Stimulated activated CD4-positive, alpha-beta T cell treated with anti-CD3 and anti-CD28 coated beads, Interleukin-4, amount 100 ng/mL, for 24 hours (primary cell): ENCODE measurements at places on chromosomes 3 and 15.

- no peak for DNase-seq
Measured at GRCh38 chr3:123072152-123072551, 5.3 kb downstream of the PDIA5 start.

- no peak for DNase-seq
Measured at GRCh38 chr3:27675287-27675686, 46.8 kb downstream of the EOMES start.

DNA sequence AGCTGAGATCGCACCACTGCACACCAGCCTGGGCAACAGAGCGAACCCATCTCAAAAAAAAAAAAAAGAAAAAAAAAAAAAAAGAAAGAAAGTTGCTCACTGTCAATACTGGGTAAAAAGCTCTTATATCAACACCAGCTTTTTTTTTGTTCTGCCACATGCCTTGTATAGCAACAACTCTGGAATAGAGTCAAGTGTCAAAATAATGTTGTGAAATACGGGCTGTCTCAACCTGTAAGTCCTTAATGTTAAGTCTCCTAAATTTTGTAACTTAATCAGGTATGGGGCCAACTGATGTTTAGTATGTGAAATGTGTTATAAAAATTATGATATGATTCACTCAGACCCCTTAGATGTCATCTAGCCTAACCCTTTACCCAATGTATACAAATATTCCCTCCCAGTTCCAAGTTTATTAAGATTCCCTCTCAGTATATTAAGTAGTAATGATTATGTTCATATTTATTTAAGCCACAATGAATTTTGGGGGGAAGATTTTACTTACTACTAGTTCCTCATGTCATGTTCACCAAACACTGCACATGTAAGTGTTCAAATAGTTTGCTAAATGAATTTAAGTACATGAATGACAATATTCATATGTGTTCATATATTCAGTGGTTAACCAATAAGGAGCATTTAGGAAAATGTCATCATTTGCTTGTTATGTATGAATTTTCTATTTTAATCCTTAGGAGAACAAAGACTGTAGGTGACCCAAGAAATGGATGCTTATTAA, 52.2 kb downstream of the GPR160 start:
- DNase-seq: no peak

GRCh38 chr3:101535221-101535620, 22.2 kb upstream of the SENP7 start:
- no peak for DNase-seq

DNA sequence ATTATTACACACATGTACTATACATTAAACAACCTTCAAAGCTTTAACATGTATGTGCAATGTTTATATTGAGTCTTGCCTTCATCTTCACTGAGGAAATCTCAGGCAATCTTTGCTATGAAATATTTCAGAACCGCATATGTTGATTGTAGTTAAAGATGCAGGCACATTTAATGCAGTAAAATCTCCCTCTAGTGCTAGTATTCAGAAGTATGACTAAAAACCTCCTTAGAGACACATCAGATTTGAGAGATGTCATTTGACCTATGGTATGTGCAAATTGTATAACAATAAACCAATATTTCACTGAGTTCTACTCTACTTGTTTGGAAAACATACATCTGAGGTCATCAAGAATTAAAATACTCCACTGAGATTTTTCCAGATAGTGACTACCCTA, 123.8 kb upstream of the C15orf61 start:
- DNase-seq: no peak

DNA sequence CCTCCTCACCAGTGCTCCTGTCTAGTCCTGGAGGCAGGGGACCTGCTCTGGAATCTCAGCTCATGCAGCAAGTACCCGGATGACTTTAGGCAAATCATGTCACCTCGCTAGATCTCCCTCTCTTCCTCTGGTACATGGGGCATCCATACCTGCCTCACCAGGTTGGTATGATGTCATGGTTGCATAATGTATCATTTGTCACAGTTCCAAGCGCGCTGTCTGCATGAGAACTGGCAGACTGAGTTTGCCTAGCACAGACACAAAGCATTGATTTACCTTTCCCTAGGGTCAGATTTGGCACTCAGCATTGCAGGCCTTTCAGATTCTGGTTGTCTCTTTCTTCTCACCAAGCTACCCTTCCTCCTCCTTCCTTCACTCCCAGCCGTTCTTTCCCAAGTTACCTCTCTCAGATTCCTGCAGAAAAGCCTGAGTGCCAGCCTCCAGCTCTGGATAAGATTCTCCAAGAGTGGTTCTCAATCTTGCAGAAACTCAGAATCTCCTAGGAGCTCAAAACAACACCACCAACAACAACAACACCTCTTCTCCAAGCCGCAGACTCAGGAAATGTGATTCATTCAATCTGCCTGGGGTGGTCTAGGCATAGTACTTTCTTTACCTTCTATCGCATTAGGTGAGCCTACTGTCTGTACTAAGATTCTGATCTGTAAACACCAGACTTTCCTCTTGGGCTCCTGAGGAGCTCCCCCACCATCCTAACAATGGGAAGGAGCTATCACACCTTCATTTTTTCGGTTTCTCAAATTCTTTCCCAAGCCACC, 29.5 kb downstream of the FAM43A start:
- no peak for DNase-seq

- no peak for DNase-seq
Measured at GRCh38 chr15:50234764-50235163, 30.8 kb downstream of the HDC start.

DNA sequence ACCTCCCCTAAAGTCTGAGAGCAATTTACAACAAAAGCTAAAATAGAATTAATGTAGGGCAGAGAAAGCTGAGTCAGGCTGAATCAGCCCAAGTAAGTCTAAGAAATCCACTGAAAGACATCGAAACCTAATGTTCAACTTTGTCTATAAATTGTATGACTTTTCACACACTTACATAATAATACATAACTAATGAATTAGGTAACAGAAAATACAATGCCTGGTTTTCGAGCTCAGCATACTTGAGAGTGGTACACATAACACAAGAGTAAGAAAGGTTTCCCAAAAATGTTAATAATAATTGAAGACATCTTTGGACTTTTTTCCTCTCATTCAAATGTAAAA, 55.3 kb upstream of the VGLL4 start:
- DNase-seq: no peak
